ENCODE measurements at places on chromosomes 5 and 9.

- no peak for DNase-seq
These were observed 1.1 kb downstream of the GPBP1 start for GRCh38 chr5:57174890-57175510.

GRCh38 chr9:130260816-130261765 lies 4.5 kb upstream of the HMCN2 start:
- no peak for DNase-seq

DNA sequence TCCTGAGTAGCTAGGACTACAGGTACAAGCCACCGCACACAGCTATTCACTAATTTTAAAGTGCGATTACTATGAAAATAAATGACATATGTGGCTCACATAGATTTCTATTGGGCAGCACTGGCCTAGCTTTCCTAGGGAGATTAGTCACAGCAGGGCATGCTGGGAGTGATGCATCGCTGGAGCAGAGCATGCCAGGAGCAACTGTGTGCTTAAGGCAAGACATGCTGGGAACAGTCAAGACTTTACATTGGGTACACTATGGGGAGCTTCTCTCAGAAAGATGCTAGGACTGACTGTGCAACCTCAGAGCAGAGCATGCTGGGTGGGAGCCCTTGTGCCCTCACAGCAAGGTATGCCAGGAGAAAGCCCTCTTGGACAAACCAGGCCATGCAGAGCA lies 9.3 kb downstream of the ST6GALNAC6 start:
- DNase-seq = no peak

DNA sequence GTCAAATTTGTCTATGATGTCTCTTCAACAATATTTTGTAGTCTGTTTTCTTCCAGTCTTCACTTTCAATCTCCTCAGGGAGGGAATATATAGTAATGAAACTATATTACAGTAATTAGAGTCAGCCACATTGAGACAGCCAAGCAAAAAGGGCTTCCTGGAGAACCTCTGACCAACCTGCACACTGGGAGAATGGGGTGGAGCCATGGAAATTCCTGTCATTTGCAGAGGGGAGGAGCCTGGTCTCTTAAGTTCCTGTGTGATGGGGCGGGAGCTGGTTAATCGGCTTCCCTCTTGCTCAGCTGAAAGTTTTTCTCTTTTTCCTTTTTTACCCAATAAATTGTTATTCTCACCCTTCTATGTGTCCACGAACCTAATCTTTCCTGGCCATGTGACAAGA lies 1220.0 kb downstream of the PTPRD start:
- no peak for DNase-seq

DNA sequence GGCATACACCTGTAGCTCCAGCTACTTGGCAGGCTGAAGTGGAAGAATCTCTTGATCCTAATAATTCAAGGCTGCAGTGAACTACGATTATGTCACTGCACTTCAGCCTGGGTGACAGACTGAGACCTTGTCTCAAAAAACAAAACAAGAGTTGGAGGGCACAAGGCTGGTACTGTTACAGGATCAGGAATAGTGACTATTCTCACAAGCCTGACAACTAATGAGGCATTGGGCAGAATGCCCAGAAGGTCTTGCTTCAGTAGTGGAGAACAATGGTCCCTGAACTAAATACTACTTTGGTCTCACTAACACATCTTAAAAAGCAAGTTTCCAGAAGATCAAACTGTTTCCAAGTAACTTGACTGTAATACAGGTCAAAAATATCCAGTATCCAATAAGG lies 182.9 kb upstream of the RFX3 start:
- no peak for DNase-seq

- DNase-seq = no peak
These were observed 203.5 kb upstream of the RGMB start for GRCh38 chr5:98570010-98570409.

DNA sequence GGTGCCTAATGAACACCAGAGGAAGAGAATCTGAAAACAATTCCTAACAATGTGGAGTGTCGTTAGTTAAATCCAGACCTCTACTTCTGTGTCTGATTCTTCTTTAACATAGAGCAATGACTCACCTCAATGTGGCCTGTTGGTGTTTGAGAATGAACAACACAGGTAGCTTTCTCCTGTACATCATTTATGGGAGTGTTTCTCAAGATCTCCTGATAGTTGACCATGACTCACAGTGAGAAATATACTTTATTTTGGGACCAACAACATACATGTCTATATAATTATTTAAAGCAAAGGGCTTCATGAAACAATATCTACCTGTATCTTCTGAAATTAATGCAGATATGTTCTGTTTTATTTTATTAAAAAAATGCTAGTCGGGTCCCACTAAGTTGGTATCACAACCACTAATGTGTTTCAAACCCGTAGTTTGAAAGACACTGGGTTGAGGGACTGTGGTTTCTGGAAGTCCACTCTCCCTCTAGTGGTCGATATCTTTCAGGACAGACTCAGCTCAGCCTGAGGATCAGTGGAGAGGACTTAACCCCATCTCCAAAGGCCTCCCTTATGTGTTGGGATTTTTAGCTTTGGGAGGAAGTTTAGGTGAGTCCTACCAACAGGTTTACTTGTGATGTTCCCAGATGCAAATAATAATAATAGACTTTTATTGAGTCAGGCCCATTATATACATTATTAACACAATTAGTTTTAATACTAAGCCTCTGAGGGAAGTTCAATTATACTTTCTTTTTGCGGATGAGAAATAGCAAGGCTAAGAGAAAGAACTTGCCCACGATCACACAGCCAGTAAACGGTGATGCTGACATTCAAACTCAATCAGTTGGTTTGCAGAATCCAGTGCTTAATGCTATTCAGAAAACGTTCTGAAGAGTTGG lies 70.0 kb upstream of the KLF9 start:
- no peak for DNase-seq

GRCh38 chr9:36945999-36946398 lies 88.1 kb downstream of the PAX5 start:
- no peak for DNase-seq

GRCh38 chr9:36623280-36623679 lies 50.6 kb downstream of the MELK start:
- no peak for DNase-seq

DNA sequence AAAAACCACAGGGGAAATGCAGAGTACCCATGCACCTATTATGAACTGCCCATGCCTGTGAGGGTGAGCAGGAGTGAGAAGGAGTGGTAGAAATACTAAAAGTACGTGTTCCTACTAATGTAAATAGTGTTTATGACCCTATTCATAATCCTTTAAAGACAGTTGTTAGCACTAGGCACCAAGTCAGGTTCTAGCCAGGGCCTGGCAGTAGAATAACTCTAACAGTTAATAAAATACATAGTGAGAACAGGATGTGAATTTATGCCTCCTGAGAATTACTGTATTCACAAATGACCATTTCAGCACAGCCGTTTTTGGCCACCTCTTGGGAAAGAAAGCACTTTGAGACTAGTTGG lies 103.2 kb upstream of the TARS1 start:
- DNase-seq = no peak

DNA sequence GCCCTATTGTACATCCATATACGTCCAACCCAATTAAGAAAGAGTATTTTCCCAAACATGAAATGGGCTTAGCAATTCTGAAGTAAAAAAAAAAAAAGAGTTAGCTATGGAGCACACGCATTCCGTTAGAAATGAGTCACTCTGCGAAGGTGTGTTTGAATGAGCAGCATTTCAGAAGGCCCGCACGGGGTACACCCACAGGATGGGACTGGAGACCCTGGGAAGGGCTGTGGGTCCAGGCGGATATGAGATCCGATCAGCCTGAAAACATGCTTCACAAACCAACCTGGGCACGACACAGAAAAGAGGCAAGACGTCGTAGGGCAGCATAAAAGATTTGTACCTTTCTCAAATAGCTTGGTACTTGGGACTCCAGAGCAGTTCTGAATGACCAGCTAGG lies 173.9 kb upstream of the KLF9 start:
- no peak for DNase-seq

- DNase-seq = no peak
These were observed 46.3 kb upstream of the ADAMTSL1 start for GRCh38 chr9:18427691-18428090.

- no peak for DNase-seq
These were observed 96.2 kb downstream of the HSPA4 start for GRCh38 chr5:133147815-133148567.

DNA sequence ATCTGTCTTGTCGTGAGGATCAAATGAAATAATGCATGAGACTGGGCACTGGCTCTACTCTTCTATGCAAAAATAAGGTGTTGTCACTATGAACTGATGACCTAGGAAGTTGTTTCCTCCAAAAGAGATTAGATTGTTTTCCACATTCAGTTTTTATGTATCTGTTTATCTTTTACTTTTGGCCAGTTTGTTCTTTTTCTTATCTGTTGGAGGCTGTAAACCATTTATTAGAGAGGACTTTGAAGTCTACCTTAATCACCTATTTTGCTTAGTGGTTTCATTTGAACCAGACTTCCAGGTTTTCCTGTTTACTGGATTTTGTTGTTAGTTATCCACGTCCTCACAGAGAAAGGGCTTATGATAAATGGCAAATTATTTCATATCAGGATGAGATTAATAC lies 21.5 kb upstream of the GDA start:
- DNase-seq = no peak

- no peak for DNase-seq
These were observed 921 bp downstream of the KCNIP1 start for GRCh38 chr5:170504616-170505266.

DNA sequence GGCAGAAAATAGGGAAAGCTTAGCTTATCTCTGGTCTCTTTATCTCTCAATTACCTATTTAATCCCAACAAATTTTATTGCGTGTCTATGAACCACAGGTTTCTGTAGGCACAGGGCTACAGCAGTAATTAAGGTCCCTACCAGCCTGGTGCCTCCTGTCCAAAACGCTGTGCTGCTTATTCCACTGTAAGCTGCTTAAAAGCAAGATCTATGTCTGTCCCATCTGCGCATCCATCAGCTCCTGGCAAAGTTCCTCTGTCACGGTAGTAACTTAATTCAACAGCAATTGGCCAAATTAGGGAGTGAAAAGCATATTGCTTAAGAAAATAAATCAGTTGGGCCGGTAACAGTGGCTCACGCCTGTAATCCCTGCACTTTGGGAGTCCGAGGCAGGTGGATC lies 235.8 kb upstream of the VLDLR start:
- DNase-seq = no peak

- DNase-seq = no peak
These were observed 1668.0 kb upstream of the C9orf72 start for GRCh38 chr9:29241320-29241719.

- no peak for DNase-seq
These were observed 26.2 kb upstream of the ZNF608 start for GRCh38 chr5:124772457-124773200.

- no peak for DNase-seq
These were observed 67.8 kb downstream of the PTCH1 start for GRCh38 chr9:95449016-95449415.

DNA sequence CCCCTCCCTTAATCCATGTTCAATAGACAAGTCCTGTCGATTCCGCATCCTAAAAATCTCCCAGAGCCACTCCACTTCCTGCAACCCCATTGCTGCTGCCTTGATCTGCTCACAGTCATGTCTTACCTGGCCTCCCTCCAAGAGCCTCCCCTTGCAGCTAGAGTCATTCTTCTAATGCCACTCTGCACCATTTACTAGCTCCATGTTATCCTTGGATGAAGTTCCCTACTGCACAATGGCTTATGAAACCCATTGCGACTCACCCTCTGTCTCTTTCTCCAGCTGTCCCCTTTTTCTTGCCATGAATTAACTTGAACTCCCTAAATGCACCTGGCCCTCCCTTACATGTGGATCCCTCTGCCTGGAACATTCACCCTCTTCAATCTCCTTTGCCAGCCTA lies 39.5 kb downstream of the MEGF10 start:
- no peak for DNase-seq

- DNase-seq = no peak
These were observed 1.4 kb downstream of the NDUFA8 start for GRCh38 chr9:122158202-122158601.

DNA sequence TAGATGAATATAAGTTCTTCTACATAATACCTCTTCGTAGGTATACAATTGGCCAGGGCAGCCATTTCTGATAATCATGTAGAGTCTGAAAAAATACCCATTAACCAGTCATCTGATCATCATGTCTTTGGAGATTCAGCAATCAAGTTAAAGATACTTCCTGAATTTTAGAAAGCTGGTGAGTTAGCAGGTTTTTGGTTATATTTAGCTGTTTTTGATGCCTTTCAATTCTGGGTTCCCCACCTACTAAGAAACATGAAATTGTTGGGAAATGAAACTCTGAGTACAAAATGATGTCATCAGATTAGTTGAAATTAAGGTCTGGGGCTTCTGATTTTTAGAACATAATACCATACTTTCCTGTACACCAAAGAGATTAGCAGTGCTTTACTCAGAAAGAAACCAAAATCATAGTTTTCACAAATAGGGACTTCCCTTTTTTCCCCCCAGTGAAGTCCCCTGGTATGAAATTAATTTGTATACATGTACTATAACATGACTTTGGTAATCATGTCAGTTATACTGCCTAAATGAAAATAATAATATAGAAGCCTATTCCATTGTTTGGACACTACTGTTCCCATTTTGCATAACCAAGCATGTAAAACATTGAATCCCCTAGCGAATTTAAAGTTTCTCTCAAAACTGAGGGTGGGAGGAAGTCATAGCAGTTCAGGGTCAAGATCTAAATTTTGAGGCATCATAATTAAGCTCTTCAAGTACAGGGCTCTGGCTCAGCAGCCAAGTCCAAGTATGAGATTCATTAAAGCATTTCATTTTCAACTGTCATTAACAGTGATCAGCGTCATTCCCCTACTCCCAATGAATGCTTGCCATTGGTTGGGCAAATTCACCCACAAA lies 17.9 kb downstream of the PRLR start:
- DNase-seq = no peak

DNA sequence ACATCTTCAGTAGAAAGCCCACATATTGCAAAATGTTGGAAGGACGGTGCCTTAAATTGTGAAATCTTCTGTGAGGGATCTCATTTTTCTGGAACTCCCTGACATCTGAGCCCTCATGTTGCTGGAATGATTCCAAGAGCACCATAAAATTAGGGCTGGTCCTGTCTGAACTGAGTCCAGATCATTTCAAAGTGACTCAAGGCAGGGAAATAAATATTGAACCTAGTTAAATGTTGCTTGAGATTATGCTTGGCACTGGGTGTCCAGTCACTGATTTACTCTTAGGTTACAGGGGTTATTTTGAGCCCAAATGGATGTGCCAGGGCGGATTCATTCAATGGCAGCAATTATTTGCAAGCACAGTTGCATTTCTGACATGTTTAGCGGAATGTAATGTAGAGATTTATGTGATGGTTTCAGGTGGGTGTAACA lies 437.0 kb downstream of the PIK3R1 start:
- no peak for DNase-seq

- no peak for DNase-seq
These were observed 1.2 kb downstream of the FAM163B start for GRCh38 chr9:133607976-133608375.

GRCh38 chr5:163089230-163089629 lies 348.2 kb upstream of the CCNG1 start:
- no peak for DNase-seq

GRCh38 chr9:106970219-106970975 lies 107.4 kb downstream of the ZNF462 start:
- DNase-seq = no peak
